ENCODE measurements at places on chromosomes 3 and 15. TPM values are rescaled to one million over a fixed set of nuclear protein-coding genes. Genes with fewer than 3 reads are reported as not detected.

The SH2D7 gene
- polyA plus RNA-seq = not detected

The RBPMS2 gene
- polyA plus RNA-seq = not detected

The FAIM gene
- 11.9 TPM for polyA plus RNA-seq

The GCNT3 gene
- not detected for polyA plus RNA-seq

The SLC9A9 gene
- 34.0 TPM for polyA plus RNA-seq

The GP5 gene
- 1.9 TPM for polyA plus RNA-seq

The GRIP2 gene
- not detected for polyA plus RNA-seq

The TBC1D2B gene
- polyA plus RNA-seq = 35.4 TPM

The PLA2G4B gene
- polyA plus RNA-seq = 2.8 TPM

The CPB1 gene
- not detected for polyA plus RNA-seq

The GNAT1 gene
- polyA plus RNA-seq = not detected

The WNT7A gene
- 8.3 TPM for polyA plus RNA-seq

The CEP97 gene
- polyA plus RNA-seq = 5.1 TPM

The CCNB2 gene
- polyA plus RNA-seq = not detected

The CCR9 gene
- 4.4 TPM for polyA plus RNA-seq

The TM6SF1 gene
- not detected for polyA plus RNA-seq

The ABHD2 gene
- polyA plus RNA-seq = 27.8 TPM

The CCDC39 gene
- not detected for polyA plus RNA-seq

The SEMA6D gene
- polyA plus RNA-seq = not detected

The ALS2CL gene
- polyA plus RNA-seq = 3.2 TPM

The ZNF621 gene
- 1.6 TPM for polyA plus RNA-seq

The FBXO40 gene
- not detected for polyA plus RNA-seq

The KY gene
- not detected for polyA plus RNA-seq

The MYO5C gene
- polyA plus RNA-seq = 0.29 TPM

The DGKG gene
- not detected for polyA plus RNA-seq

The MRPL3 gene
- polyA plus RNA-seq = 82.5 TPM

The SLC28A2 gene
- polyA plus RNA-seq = not detected

The ROPN1 gene
- not detected for polyA plus RNA-seq

The CHRFAM7A gene
- not detected for polyA plus RNA-seq

The ARNT2 gene
- polyA plus RNA-seq = not detected

The LXN gene
- 14.3 TPM for polyA plus RNA-seq

The CLRN1 gene
- not detected for polyA plus RNA-seq

The MCCC1 gene
- polyA plus RNA-seq = 43.8 TPM

The FEZF2 gene
- polyA plus RNA-seq = not detected

The CPLX3 gene
- polyA plus RNA-seq = not detected

The SCAMP5 gene
- 0.15 TPM for polyA plus RNA-seq

The GMNC gene
- not detected for polyA plus RNA-seq

The RNF13 gene
- polyA plus RNA-seq = 136 TPM

The VWA5B2 gene
- polyA plus RNA-seq = not detected

The MBD4 gene
- 52.9 TPM for polyA plus RNA-seq

The ZIC1 gene
- not detected for polyA plus RNA-seq

The MKRN2OS gene
- polyA plus RNA-seq = not detected

The C3orf70 gene
- polyA plus RNA-seq = not detected

The SPINK8 gene
- polyA plus RNA-seq = not detected

The CCDC13 gene
- 0.15 TPM for polyA plus RNA-seq

The PRSS50 gene
- polyA plus RNA-seq = not detected

The TRIM59 gene
- 21.6 TPM for polyA plus RNA-seq

The NPHP3 gene
- 1.7 TPM for polyA plus RNA-seq

The GAP43 gene
- not detected for polyA plus RNA-seq

The DNAJB11 gene
- polyA plus RNA-seq = 37.6 TPM

The ZNF662 gene
- polyA plus RNA-seq = not detected

The ITIH1 gene
- not detected for polyA plus RNA-seq

The ZNF502 gene
- polyA plus RNA-seq = 2.1 TPM

The C3orf85 gene
- polyA plus RNA-seq = not detected

The CEP152 gene
- 3.0 TPM for polyA plus RNA-seq

The ARGFX gene
- polyA plus RNA-seq = not detected

The LMAN1L gene
- not detected for polyA plus RNA-seq

The CCR1 gene
- polyA plus RNA-seq = 0.10 TPM

Data from CD4-positive, alpha-beta memory T cell (primary cell).